ENCODE measurements at places on chromosomes 4 and X.
A peak's percentile ranks its signal among the peaks of the same experiment; 100 is the strongest.

DNA sequence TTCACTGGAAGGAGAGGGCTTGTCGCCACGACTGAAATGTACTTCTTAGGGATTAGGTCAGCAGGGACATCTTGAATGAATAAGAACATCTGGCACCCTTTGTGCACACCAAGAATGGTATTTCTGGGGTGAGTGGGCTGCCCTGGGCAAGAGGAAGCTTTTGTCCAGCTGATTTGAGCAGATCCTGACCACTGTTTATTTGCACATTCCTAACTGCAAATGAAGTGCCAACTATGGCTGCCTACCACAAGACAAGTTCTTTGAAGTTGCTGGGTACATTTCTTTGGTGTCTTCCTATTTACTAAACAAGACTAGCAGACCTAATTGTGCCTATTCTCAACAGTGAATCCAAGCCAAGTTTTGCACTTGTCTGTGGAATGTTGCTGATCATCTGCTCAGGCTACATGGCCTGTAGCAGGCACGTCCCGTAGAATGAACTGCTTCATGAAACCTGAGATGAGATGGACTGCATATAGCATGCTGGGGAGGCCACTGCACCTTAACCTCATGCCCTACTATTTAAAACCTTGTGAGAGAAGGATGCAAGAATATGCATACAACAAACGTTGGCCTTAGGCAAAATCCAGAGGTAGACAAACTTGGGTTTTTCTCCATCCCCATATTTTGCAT, 45.0 kb downstream of the PIR start:
- peak; percentile 35 for DNase-seq

DNA sequence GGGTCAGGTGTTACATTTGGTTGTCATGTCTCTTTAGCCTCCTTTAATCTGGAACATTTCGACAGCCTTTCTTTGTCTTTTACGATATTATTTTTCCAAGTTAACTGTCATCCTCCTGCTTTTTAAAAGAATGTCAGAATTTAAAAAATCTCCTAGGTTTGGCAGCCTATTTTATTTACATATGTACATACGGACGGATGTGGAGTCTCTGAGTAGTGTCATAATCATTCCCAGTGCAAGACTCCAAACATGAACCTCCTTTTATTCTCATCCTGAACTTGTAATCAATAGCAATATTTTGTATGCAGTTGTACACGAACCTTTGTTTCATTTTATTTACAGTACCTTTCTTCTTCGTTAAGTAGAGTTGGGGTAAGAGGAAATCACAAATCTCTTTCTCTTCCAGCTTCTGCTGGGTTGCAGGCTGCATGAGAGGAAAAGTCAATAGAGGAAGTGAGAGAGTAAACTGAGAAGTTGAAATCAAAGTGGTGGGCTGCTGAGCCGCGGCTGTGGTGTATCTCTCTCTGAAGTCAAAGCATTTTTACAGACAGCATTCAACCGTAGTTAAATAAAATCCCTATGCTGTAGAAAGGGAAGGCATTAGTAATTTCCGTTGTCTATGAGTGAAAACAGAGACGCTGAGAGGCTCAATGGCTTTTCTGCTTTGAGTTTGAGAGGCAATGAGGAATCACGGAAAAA, 53.9 kb upstream of the RPS6KA3 start:
- DNase-seq, result no peak

- peak; percentile 83 for DNase-seq
These were observed 20.9 kb upstream of the MTM1 start for GRCh38 chrX:150547375-150548115.

- DNase-seq, result peak; percentile 76
These were observed 14.4 kb upstream of the MAN2B2 start for GRCh38 chr4:6560416-6561172.

DNA sequence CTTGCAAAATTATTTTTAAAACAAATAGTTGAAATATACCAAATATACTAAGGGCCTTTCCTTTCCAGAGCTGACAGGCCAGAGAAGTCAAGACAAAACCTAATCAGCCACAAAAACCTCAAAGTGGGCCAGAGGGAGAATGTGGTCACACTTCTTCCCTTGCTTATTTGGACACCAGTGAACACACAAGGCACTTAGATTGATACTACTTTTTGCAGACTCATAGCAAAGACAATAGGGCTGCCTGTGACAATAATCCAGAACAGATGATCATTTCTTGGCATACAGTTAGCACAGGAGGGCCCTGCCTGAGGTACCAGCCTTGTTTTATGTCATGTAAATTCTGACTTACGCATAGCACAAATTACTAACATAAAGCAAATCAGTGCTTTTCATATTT, 215.7 kb upstream of the NEIL3 start:
- DNase-seq, result peak; percentile 10

- no peak for DNase-seq
These were observed 142.5 kb upstream of the PJA1 start for GRCh38 chrX:69307756-69308155.

DNA sequence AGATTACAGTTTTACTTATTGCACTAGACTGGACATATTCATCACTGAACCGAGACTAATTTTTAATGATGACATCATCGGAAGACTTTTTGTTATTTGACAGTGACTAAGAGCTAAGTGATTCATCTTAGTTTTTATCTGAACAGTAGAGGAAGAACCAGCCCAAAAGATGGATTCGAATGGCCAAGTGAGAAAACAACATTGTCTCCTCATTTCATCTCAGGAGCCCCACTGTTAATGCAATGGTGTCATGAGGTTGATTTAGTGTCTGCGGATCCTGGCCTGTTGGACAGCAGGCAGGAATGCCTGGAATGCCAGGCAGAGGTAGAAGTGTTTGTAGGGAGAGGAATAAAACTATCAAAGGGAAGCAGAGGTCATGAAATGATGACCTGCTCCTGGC, 37.8 kb upstream of the HPF1 start:
- DNase-seq, result no peak

GRCh38 chrX:30613721-30614120, 36.2 kb upstream of the TASL start:
- DNase-seq, result no peak

GRCh38 chr4:147928400-147928799, 196.5 kb downstream of the ARHGAP10 start:
- DNase-seq, result no peak

GRCh38 chrX:29243942-29244341, 656.7 kb downstream of the IL1RAPL1 start:
- DNase-seq, result no peak

DNA sequence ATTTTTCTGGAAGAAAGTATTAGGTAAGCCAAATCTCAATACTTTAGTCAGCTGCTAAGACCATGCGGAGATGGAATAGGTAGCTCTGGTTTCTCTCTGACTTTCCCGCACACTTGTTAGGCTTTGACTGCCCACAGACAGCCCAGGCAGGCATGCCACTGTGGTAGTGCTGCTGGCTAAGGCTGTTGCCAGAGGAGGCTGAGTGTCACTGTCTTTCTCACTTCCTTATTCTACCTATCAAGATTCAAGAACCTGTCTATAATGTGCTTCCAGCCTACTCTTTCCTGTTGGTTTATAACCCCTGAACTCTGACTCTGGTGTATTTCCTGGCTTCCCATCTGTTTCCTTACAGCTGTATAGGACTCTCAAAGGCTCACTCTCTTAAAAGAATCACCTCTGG, 81.8 kb upstream of the TRPC5 start:
- DNase-seq, result no peak

DNA sequence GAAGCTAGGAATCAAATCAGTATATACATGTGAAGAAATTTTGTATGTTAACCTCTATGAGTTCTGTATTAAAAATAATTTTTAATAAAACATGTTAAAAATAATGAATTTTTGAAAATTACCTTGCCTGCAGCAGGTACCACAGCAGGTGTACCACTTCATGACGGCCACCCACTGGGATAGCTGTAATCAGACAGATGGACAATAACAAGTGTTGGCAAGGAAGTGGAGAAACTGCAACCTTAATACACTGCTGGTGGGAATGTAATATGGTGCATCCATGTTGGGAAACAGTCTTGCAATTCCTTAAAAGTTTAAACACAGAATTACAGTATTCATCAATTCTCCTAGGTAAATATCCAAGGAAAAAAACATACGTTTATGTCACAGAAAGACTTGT, 209.5 kb downstream of the RELL1 start:
- DNase-seq, result no peak

GRCh38 chrX:48736303-48736702, 25.2 kb upstream of the GLOD5 start:
- DNase-seq, result no peak

DNA sequence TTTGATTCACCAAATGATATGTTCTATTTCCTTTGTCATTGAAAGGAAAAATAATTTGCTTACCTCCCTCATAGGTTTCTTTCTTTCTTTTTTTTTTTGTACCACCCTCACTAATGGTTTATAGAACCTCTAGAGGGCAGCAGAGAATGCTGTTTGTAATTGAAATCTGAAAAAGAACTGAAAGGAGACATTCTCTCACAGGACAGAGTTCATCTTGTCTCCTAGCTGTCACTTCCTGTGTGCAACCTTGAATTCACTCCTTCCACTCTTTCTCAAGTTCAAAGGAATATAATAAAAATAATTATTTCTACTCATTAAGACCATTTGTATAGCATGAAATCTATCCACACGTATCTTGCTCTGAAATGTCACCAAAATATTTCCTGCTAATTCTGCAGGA, 51.0 kb downstream of the GUCY1B1 start:
- peak; percentile 67 for DNase-seq

DNA sequence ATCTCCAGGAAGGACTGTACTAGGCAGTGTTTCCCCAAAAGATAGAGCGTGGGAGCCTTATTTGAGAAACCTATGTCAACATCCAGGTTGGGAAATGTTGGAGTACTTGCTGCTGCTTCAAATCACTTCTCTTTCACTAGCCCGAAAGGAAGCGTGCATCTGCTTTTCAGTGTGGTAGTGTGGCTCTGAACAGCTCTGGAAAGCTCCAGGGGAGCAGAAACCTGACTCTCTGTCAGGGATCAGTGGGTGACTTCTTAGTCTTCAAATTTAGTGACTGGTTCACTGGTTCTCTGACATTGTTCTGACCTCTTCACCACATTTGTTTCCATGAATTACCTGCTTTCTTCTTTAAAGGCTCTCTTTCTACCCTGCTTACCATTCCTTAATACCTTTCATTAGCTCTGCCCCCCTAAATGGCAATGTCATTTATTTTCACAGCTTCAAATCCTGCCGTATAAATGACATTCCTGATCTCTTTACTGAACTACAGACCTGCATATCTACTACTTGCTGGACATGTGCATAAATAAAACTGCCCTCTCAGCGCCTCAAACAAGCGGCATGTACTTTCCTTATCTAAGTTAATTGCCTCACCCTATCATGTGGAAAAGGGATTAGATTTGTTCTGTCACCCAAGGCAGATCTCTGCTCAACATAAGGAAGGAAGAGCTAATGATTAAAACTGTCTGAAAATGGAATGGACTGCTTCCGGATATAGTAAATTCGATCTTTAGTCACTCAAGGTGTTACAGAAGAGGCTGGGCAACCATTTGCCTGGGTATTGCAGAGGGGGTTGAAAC, 37.0 kb downstream of the DLG3 start:
- no peak for DNase-seq

DNA sequence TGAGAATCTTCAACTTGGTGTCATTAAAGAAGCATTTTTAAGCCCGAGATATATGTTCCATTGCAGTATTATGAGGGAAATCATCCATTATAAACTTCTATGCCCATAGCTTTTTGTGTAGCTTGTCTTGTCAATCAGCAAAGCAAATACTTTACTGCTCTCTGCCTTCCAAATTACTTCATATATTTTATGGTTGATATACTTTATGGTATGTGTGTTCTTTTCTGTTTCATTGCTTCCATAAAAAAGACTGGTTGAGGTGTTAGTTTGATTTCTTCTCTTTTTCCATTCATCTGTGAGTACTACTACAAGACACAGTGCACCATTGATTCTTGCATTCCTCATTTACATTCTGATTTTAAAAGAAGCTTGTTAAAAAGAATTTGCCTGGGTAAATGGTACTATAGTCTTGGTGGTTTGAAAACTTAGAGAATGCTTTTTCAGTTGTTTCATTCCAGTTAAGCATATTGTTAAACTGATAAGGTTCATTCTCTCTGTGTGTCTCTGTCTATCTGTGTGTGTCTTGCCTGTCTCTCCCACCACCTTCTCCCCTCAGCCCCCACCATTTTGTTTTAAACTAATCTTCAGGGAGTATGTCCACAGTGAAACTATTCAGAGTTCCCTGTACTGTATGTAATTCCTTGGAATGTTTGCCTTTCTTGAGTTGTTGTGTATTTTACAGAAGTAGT, 27.1 kb downstream of the STAG2 start:
- DNase-seq, result no peak

- DNase-seq, result no peak
These were observed 32.2 kb downstream of the RNF212 start for GRCh38 chr4:1080961-1081688.

DNA sequence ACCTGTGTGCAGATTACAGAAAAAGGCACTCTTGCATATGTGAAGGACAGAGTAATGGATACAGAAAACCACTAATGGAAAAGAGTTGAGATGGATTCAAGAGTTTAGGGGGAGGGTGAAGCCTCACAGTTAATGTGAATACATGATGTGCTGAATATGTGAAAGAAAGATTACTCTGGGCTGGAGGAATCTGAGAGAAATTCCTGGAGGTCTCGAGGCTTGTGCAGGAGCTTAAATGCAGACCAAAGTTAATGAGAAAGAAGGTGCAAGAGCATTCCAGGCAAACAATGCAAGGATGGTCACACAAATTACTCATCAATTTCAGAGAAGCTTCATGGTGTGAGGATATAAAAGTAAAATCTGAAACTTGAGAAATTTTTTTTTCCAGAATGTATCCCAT, 768.8 kb downstream of the STPG2 start:
- DNase-seq, result no peak

DNA sequence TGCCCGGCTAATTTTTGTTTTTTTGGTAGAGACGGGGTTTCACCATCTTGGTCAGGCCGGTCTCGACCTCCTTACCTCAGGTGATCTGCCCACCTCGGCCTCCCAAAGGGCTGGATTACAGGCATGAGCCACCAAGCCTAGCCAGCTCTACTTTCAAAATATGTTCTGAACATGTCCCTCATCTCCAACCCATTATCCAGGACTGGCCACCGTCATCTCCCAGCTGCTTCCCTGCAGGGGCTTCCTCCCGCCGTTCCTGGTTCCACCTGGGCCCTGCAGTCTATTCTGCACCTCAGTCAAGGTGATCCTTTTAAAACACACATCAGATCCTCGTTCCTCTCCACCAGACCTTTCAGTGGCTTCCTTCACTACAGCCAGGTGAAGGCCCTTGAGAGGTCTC, 80.9 kb upstream of the NKX1-1 start:
- DNase-seq, result no peak

GRCh38 chr4:150974750-150975149, 40.3 kb downstream of the LRBA start:
- DNase-seq, result no peak
